Inflammatory macrophage (primary cell): ENCODE measurements at places on chromosomes 12 and 14.
A peak's percentile ranks its signal among the peaks of the same experiment; 100 is the strongest.

DNA sequence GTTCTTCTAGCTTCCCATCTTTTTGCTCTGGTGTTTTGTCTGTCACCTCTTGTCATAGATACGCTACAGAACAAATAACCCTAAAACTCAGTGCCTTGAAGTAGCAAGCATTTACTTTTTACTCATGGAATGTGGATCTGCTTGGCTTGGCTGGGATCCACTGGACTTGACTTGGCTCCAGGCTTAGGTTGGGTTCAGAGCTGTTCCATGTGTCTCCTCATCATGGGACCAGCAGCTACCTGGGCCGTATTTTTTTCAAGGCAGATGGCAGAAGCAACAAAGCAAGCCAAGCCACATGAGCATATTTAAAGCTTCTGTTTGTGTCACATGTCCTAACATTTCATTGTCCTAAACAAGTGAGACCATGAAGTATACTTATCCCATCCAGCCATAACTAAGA is 48.7 kb upstream of the ATF1 start:
- DNase-seq: no peak

GRCh38 chr14:67357186-67357968 is 2.2 kb downstream of the ATP6V1D start:
- DNase-seq: peak; percentile 25

- no peak for DNase-seq
These were observed 543.7 kb upstream of the TMEM132C start for GRCh38 chr12:127723251-127723650.

GRCh38 chr12:13386323-13387039 is 190.0 kb downstream of the EMP1 start:
- no peak for DNase-seq

DNA sequence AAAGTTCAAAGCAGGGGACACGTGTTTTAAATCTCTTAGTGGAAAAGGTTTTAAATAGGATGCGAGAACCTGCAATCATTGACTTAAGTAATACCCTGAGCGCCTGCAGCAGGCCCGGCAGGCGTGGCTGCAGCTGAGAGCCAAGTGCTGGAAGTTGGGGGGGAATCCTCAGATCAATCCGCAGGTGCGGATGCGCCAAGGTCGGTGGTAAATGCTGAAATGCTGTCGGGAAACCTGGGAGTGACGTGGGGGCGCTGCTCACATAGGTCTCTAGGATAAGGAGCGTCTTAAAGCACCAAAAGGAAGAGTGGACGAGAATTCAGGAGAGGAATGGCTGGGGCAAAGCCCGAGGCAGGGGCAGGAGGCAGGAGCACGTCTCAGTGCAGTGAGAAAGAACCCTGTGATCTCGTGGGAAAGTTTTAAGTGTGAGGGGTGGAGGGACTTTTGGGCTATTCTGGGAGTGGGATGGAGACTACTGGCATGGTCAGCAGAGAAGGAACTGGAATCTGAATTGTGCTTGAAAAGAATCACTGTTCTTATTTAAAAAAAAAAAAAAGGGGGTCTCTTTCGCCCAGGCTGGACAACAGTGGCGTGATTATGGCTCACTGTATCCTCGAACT is 883 bp upstream of the CDCA4 start:
- no peak for DNase-seq

DNA sequence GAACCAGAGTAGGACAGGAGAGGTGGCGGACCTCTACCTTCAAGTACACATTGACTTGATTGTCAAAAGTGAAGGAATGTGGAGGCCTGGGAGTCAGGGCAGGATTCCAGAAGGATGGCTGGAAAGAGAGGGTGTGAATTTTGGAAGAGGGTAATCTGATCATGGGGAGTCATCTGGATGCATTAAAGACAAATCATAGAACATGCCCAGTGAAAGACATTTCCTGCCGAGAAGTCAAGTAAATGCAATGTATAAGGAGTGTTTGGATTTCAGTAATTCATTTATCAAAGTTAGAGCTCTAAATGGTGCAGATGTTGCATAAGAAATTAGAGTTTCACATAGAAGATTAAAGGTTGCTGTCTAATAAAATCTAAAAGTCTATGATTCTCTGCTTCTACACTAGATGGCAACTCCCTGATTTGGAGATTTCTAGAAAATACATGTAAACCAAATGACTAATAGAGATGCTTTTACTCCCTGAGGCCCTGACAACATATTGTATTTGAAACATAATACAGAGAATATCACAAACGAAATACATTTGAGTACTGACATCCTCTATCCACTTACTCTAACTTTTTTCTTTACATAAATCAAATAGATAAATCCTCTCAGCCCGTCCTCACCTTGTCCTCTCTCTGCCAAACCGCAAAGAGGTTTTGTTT is 91.3 kb downstream of the KCNA5 start:
- no peak for DNase-seq

DNA sequence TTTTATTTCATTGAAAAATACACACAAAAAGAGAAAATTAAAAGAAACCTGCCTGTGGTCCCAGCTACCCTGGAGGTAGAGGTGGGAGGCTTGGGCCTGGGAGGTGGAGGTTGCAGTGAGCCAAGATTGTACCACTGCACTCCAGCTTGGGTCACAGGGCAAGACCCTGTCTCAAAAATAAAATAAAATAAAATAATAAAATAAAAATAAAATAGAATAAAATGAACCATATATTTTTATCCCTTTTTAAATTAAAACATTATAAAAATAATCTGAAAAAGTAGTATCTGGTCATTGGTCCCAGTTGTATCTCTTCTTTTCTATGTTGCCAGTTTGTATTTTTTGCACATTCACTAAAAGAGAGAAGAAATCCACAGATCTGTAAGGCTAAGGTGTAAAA is 16.7 kb upstream of the FAM234B start:
- DNase-seq: no peak

DNA sequence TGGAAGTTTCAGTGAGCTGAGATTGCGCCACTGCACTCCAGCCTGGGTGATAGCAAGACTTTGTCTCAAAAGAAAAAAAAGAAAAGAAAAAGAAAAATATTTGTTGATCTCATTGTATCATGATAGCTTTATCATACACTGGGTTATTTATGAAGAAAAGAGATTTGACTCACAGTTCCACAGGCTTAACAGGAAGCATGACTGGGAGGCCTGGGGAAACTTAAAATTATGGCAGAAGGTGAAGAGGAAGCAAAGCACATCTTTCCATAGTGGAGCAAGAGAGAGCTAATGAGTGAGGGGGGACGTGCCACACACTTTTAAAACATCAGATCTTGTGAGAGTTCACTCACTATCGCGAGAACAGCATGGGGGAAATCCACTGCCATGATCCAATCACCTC is 72.7 kb upstream of the FUT8 start:
- DNase-seq: no peak

- DNase-seq: no peak
These were observed 85.9 kb downstream of the FBXW8 start for GRCh38 chr12:116996621-116997020.

GRCh38 chr12:1044696-1045095 is 53.7 kb downstream of the ERC1 start:
- DNase-seq: no peak

- DNase-seq: no peak
These were observed 2.3 kb downstream of the MON2 start for GRCh38 chr12:62468935-62469334.

- DNase-seq: peak; percentile 40
These were observed 14.9 kb downstream of the DCAF5 start for GRCh38 chr14:69137843-69138535.
